CD4-positive, alpha-beta T cell treated with Interleukin-10 for 1 hour (primary cell): ENCODE measurements at places on chromosomes 5 and 9.

DNA sequence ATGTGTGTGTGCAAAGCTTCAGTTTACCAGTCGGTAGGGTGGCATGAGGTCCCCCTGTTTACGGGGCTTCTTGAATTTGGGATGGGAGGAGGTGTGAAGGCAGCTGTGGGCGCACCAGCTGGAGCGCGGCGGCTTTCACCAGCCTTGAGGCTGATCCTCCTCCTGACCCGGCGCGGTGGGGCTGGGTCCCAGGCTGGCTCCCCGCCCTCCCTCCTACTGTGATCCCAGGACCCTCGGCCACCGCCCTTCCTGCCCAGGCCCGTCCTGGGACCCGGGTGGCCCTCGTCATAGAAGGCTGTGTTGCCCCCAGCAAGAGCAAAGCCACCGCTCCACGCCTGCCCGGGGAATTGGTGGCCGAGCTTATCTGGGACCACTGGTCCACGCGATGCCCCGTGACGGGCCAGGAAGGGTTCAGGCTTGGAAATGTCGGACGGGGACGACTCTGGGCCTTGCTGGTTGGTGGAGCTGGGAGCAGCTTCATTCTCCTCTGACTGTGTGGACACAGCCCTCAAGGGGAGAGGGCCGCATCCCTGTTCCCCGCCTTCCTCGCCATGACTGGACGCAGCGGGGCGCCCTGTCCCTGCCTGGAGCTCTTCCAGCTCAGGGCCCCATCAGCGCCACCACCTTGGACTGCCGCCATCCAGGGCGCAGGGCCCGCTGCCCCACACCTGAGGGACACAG lies 271.1 kb upstream of the IRX1 start:
- DNase-seq, result no peak

DNA sequence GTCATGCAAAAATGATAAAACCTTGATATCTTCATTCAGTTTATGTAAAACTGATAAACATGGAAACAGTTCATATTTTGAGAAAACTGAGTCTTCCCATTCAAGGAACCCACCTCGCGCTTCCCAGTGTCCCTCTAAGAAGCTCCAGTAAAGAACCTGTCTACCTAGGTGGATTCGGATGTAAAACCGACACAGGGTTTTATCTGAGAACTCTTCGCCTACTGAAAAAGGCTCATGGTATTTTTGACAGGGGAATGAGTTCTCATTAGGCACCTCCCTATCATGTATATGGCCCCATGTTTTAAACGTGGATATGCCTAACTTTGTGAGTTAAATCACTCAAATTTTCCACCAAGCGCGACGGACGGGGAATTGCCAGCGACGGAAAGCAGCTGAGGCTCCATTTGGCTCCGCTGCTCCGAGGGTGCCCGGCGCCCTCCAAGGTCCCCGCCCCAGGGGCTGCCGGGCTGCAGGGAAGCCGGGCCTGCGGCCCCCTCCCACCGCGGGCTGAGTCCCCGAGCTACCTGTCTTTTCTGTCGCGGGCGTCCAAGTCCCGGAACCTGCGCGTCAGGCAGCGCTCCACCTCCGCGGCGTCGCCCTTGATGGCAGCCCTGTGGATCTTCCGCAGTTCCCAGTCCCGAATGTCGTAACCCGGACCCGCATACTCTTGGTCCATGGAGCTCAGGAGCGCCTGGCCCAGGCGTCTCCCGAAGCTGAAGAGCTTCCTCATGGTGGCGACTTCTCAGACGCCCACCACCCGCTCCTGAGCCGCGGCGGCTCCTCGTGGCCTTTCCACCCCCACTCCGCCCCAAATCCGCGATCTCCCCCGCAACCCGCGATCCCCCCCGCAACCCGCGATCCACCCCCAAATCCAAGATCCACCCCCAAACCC lies 594 bp downstream of the ANKRD18A start:
- peak; percentile 21 for DNase-seq

GRCh38 chr9:125214186-125214585 lies 13.8 kb downstream of the RABEPK start:
- DNase-seq, result no peak

DNA sequence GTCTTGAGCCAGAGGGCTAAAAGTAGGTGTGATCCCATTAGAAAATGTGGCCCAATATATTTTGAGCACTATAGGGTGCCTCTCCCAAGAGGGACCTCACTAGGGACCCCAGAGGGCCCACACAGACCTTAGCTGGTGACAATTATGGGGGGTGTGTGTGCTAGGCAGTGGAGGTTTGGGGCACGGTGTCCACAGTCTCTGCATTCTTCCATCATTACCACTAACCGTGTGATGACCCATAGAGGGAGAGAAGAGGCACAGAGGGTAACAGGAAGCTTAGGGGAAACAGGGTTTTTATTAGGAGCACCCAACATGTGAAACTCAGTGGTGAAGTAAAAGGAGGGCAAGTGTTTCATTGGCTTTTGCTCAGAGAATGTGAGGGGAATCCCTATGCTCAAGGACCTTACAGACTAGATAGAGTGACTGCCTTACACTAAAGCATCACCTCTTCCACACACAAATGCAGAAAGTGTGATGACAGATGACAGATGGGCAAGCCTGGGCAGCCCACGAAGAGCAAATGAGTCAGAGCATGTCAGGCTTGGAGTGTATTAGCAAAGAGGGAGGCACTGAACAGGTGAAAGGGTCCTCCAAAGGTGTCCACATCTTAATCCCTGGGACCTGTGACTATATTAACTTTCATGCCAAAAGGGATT lies 2.5 kb upstream of the ACTL7A start:
- DNase-seq, result no peak

GRCh38 chr5:74546796-74547195 lies 93.7 kb downstream of the ENC1 start:
- no peak for DNase-seq

DNA sequence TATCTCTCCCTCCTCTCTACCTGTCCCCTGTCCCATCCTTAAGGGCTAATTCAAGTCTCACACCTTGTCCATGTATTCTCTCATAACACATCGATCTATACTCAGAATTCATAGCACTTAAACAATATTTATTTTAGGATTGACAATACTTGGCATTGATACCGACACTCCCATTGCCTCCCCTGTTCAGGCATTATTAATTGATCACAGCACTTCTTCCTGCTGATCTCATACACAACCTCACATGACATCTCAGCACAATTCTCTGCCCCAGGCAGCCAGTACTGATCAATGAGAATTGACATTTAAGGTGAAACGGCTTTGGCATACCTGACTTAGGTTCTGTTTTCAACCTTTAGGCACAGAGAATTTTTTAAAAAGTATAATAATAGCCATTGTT lies 582.4 kb upstream of the BRINP1 start:
- no peak for DNase-seq

- no peak for DNase-seq
Observed at GRCh38 chr9:114551750-114552685, 35.6 kb upstream of the ATP6V1G1 start.

- no peak for DNase-seq
Observed at GRCh38 chr9:137055385-137056364, 1.8 kb upstream of the ENTPD2 start.

DNA sequence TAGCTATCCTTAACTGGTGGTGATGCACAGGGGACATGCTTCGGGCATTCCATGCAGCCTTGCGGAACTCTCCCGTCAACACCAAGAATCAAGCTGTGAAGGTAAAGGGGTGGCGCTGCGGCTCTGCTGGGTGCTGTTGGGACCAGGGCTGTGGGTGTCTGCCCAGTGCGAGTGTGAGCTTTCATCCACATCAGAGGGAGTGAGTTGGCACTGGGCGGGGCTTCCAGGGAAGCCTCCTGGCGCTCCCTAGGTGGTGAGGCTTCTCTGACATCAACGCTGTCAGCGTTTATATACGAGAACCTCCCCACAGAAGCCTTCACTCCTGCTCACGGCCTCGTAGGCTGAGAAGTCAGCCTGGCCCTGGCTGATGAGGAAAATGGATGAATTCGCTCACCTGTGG lies 11.7 kb downstream of the ARPC5L start:
- DNase-seq, result peak; percentile 65
